Heart right ventricle (tissue), 16 donors: ENCODE measurements at places on chromosomes 2 and 18. TPM values are rescaled to one million over a fixed set of nuclear protein-coding genes. Genes with fewer than 3 reads are reported as not detected.

TSPYL6 gene
- not detected for total RNA-seq

FOXD4L1 gene
- not detected for total RNA-seq

GRCh38 chr2:59034106-59034505, 793.0 kb upstream of the FANCL start:
- no peaks in the 10 kb centered on the region for H3K36me3 ChIP-seq
- H3K4me3 ChIP-seq: no peak overlapping the region
- no peaks in the 10 kb centered on the region for H3K27me3 ChIP-seq
- H3K27ac ChIP-seq: no peak overlapping the region
- H3K4me1 ChIP-seq: no peaks in the 10 kb centered on the region
- DNase-seq: no peak

- no peak overlapping the region for H3K4me3 ChIP-seq
- no peaks in the 10 kb centered on the region for H3K4me1 ChIP-seq
- H3K27me3 ChIP-seq: peaks cover 4% of the 10 kb centered on the region
- no peaks in the 10 kb centered on the region for H3K36me3 ChIP-seq
These were observed 8.1 kb downstream of the IL37 start for GRCh38 chr2:112919086-112919485.
